ENCODE measurements at places on chromosomes 13 and 19. TPM values are rescaled to one million over a fixed set of nuclear protein-coding genes. Genes with fewer than 3 reads are reported as not detected.

Gene SLC25A41
- 0.07 TPM for total RNA-seq

Gene FLT1
- 110 TPM for total RNA-seq

Gene CEACAM7
- total RNA-seq = not detected

Gene OVOL3
- not detected for total RNA-seq

Gene IZUMO2
- not detected for total RNA-seq

Gene RINL
- total RNA-seq = 8.8 TPM
